Colonic mucosa (tissue), 4 donors: ENCODE measurements at places on chromosomes 2 and 18.

DNA sequence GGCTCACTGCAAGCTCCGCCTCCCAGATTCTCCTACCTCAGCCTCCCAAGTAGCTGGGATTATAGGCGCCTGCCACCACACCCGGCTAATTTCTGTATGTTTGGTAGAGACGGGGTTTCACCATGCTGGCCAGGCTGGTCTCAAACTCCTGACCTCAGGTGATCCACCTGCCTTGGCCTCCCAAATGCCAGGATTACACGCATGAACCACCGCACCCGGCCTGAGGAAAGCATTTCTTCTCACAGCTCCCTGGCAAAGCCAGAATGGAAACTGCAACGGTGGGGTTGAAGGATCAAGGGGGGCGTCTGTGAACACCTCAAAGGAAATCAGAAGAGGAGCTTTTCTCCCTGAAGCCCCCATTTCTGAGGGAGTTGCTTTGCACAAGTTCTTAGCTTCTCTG is 11.2 kb upstream of the TEX51 start:
- DNase-seq: no peak

DNA sequence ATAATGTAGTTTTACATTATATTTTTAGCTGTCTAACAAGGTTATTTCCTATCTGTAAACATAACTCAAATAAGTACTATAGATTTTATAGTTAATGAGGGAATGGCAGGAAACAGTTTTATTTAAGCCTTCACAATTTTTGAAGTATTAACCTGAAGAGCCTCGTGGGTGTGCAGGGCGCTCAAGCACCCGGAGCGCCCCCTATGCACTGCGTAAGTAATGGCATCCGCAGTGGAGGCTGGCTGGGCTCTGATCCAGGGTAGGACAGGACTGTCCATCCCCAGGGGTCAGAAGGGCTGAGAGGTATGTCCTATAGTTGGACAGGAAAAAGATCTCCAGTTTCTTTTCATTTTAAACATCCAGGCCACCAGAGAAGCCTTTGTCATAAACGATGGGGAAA is 8.2 kb upstream of the GBX2 start:
- no peak for DNase-seq

DNA sequence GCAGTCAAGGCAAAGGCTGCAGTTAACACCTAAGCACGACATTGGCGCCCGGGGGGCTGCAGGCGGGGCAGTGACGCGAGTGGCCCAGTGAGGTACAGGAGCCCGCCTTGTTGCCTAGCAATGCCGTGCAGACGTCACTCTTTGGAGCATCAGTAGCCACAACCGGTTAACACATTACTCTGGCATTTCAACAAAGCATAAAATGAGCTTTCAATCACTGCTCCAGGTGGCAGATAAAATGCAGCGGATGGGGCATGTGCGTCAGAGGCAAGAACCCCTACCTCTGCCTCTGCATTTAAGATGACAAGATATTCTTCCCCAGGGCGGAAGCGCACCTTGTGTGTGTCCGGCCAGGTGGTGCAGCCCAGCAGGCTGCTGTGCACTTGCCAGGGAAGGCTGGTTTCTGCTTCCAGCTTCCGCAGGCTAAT is 139.4 kb downstream of the MTCL1 start:
- no peak for DNase-seq

GRCh38 chr2:59073286-59073685 is 832.2 kb upstream of the FANCL start:
- no peak for DNase-seq

- DNase-seq: peak; percentile 69
Observed at GRCh38 chr2:10900216-10901109, 11.3 kb upstream of the KCNF1 start.

DNA sequence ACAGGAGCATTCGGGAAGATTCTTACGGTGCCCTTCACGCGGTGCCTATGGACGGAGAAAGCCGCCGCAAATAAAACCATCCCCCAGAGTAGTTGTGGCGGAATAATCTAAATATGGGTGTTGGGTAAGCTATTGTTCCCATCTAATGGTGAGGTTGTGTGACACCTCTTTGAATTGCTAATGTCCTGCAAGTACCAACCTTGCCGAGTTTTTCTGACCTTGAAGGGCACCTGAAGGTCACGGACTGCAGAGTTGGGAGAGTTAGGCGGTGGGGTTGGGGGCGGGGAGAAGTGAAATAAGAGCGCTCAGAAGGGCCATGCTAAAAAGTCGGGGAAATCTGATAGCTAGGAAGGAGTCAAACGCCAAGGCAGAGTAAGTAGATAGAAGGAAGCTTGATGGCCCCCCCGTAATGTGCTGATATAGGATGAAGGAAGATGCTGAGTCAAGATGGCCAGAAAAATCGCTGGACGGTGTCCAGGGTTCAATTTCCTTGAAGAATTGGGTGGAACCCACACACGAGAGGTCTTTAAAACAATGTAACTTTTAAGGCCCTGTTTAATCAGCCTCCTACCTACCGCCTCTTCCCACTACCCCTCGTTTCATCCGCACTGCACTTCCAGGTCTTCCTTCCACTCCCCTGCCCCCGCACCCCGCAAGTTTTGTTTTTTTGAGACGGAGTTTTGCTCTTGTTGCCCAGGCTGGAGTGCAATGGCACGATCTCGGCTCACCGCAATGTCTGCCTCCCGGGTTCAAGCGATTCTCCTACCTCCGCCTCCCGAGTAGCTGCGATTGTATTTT is 600 bp downstream of the KATNAL2 start:
- DNase-seq: peak; percentile 61

- DNase-seq: no peak
Observed at GRCh38 chr2:208074610-208075356, 49.5 kb upstream of the PLEKHM3 start.

DNA sequence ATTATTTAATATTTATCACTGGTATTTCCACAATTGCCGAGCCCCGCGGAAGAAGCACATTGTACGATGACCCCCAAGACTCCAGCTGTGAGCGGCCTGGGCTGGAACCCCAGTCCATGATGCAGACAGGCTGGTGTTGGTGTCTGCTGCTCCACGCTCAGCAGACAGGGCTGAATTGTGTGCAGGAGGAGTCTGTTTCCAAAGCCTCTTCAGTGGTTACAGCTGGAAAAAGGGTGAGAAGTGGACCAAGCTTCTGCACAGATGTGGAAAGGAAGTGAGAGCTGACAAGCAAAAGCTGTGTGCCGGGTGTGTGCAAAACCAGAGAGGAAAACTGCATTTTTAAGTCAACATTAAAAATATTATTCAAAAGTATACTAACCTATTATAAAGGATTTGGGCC is 500.4 kb downstream of the GALR1 start:
- DNase-seq: no peak

DNA sequence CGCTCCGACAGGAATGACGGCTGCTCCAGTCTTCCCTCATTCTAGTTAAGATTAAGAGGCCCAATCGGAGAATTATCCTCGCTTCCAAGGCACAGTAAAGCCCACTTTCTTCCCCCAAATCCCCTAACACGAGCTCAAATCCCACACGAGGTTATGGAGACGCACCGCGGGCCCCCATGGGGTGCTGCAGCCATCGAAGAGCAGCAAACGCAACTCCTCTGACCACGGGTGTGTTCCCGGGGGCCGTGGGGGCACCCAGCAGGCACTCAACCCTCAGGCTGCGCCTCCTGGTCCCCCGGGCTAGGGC is 446 bp downstream of the COPS9 start:
- no peak for DNase-seq

DNA sequence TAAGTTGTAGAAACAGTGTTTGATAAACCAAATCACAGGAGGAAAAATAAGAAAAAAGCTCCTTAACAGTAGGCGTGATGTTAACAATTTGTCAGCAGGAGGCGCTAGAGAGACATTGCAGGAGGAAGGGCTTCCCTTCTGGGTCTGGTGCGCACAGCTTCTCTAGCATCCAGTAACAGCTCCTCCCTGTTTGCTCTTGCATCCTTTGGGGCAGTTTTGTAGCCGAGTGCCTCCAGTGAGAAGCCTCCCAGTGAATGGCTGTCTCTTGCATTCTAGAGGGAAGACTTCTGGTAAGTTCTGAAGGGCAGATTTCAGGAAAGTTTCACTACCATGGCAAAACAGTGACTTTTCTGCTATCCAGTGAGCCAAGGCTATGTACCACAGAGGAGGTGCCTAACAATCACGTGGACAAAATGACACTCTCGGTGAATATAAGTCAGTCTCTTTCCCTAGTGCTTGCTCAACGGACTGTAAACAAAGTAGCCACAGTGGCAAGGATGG is 9.5 kb upstream of the ZNF396 start:
- peak; percentile 75 for DNase-seq

DNA sequence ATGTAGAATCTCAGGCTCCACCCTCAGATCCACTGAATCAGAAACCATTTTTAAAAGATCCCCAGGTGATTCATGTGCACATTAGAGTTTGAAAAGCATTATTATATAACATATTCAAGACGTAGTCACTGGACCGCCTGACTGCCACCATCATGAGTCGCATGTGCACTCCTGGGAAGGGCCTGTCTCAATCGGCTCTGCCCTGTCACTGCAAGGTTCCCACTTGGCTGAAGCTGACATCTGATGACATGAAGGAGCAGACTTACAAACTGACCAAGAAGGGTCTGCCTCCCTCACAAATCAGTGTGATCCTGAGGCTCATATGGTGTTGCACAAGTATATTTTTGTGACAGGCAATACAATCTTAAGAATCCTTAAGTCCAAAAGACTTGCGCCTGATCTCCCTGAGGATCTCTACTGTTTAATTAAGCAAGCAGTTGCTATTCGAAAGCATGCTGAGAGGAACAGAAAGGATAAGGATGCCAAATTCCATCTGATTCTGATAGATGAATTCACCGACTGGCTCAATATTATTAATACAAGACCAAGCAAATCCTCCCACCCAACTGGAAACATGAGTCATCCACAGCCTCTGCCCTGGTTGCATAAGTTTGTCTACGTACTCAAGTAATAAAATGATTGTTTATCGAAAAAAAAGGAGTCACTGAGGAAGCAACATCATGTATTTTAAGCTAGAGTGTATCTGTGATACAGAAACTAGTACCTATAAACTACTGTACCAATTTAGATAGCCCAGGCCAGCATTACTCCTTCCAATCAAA is 26.2 kb downstream of the ATAD2B start:
- peak; percentile 35 for DNase-seq

DNA sequence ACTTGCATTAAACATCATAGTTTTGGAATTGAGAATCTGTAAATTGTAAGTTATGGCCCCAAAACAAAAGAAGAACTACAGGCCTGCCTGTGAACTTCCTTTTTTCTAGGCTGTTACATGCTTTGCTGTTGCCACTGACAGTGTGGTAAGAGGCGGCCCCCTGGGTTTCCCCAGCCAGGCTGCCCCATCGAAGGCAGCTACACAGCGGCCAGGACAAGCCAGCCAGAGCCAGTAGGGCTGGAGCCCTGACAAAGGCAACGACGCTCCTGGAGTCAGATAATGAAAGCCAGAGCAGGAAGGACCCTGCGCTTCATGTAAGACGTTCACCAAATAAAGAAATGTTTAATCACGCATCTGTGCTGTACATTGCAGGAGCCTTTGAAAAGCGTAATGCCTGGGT is 55.0 kb downstream of the ANKRD44 start:
- DNase-seq: peak; percentile 51

- DNase-seq: no peak
Observed at GRCh38 chr2:36801088-36801487, 104.6 kb downstream of the VIT start.

DNA sequence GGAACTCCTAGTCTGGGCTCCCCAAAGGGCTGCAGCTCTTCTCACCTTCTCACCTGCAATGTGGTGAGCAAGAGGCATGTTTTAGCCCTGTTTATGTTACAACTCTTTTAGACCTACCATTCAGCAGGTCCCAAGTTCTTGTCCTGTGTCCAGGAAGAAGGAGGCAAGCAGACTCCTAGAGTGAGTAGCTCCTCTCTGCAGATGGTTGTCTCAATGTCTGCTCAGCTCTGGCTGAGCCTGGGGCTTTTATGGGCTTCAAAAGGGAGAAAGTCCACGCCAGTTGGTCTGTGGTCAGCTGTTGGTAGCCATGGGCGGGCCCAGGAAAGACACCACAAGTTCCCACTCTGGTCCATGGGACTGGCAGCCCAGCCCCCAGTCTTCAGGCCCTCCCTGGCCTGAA is 148.1 kb upstream of the HS6ST1 start:
- peak; percentile 5 for DNase-seq

GRCh38 chr2:102052365-102052764 is 60.6 kb downstream of the IL1R2 start:
- DNase-seq: no peak

DNA sequence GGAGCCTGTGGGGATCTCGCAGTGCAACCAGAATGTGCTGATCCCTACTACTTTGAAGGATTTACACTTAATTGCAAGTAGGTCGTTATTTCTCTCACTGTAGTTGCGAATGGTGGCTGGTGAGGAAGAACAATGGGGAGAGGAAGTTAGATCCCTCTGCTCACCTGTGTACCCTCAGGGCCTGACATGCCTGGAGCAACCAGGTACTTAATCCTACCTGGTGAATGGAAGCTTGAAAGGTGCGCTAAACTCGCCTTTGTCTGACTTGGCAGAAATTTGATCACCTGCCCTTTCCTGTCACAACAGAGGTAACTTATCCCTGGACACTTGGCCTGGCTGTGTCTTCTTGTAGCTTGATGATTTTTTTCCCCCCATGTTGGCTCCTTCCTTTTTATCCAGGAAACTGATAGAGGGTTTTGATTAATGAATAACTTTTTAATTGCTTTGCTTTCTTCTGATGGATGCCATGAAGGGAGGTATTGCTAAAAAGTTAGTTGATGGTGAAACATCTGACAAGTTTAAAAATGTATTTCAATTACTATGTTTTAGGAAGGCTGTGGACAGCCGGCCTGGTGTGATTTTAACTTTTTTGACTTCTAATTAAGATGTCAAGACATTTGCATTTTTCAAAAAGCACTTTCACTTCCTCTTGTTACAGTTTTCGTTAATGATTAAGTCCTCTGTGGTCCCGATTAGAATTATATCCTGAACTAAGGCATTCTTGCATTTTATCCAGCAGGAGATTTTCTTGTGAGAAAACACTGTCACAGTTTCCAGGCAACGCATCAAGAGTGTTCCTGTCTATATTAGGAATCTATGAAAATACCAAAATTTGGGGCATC is 9.2 kb downstream of the SGPP2 start:
- DNase-seq: no peak

- no peak for DNase-seq
Observed at GRCh38 chr2:182924306-182924705, 57.9 kb upstream of the FRZB start.

- DNase-seq: no peak
Observed at GRCh38 chr18:23635283-23636070, 27.2 kb downstream of the ANKRD29 start.

GRCh38 chr18:24176727-24177416 is 38.0 kb downstream of the CABYR start:
- peak; percentile 72 for DNase-seq

DNA sequence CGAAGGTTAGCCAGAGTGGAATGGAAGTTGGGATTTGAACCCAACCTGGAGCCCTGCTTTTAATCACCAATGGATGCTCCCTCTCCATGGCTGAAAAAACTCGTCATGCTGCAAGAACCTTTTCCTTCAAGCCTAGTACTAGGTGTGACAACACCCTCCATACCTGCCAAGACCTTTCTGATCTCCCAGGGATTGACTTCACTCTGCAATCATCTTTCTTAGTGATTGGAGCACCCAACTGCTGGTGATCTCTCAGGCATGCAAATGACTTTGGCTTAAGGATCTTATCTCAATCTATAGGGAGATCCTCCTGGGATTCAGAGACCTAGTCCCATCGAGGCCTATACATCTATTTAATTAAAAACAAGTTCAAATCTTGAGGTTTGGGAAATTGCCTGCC is 23.5 kb upstream of the ITGB6 start:
- no peak for DNase-seq

GRCh38 chr2:68426848-68427579 is 40.1 kb downstream of the FBXO48 start:
- DNase-seq: no peak
